Activated T-helper 17 cell treated with anti-CD3 and anti-CD28 coated beads, Interleukin-2, amount 50 U/mL, for 72 hours (primary cell): ENCODE measurements at places on chromosomes 12 and 14.

GRCh38 chr12:131683266-131684014 lies 27.4 kb upstream of the SFSWAP start:
- ATAC-seq: no peak

GRCh38 chr12:71469258-71469750 lies 29.7 kb downstream of the LGR5 start:
- ATAC-seq: no peak

- no peak for ATAC-seq
These were observed 215.4 kb upstream of the DIO2 start for GRCh38 chr14:80426683-80427082.

- ATAC-seq: no peak
These were observed 139.6 kb downstream of the PRKD1 start for GRCh38 chr14:29788093-29788492.

- peak; percentile 87 for ATAC-seq
These were observed at the start of gene ADSS1 for GRCh38 chr14:104723651-104724406. Gene ADSS1 (plus strand): TSS chr14:104724229. CDS start chr14:104724271, 42 bp downstream.

DNA sequence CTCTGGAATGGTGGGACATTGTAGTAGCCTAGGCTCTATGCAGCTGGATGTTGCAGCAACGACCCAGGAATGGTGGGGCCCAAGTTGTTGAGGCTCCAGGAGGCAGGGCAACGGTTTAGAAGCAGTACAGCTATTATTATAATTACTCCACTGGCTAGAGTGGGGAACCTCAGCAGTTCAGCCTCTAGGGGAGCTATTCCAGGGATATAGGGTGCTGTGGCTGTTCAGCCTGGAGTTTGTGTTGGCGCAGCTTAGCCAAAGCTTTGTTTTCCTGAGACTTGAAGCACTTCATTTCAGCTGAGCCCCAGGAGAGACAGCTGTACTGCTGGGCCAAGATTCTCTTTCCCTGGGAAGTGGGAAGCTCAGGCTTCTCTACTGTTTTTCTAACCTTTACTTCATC lies 1023.0 kb upstream of the ATXN7L3B start:
- no peak for ATAC-seq

DNA sequence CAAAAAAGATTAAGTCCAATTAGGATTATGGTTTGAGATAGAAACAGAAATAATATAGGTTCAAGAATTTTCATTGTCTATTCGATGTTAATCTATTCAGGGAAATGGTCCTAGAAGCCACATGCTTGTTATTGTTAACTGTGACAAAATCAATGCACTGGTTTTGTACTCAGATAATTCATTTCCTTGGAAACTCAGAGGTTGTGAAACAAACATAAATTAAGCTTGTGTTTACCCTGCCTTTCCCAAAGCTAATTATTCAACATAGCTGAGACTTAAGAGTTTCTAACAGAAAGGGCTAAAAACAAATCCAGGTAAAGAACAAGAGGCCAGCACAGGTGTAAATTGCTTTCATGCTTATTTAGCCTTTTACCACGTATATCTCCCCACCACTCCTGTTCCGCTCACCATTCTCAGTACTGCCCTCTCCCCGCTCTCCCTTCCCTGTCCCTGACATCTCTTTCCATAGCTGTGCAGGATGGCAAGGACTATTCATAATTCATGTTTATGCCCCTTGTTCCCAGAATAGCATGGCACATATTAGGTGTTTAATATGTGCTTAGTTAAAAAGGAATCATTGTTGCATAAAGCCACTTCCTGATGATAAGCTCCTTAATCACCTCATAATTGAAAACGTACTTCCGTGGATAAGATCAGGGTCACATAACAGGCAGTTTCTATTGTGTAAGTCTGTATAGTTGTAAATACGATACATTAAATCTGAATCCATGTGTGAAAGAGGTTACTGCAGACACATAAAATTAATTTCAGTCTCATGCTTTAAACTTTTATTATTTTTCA lies 131.8 kb upstream of the USP15 start:
- no peak for ATAC-seq

GRCh38 chr14:85852906-85853305 lies 323.0 kb downstream of the FLRT2 start:
- ATAC-seq: no peak

DNA sequence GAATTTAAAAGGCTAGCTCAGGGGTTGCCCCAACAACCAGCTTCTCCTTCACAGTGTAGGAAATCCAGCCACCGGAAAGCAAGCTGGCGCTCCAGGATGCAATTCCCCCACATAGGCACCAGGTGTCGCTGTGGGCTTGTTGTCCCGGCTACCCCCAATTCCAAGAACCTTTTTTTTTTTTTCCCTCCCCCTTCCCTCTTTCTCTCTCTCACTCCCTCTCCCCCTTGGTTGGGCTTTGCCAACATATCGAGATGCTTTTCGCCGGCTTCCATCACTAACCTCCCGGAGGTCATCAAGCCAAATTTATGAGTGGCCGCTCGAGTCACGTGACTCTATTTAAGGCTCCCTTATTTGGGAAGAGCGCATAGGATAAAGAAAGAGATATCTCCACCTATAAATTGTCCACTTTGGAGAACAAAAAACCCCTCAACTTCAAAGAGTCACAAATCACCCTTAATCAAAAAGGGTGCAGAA lies at the start of gene HOXC5:
Gene HOXC5, plus strand, starts transcription at position 424 of the 474 bp plus-strand sequence. CDS start 73 bp downstream, outside the sequence.
- no peak for ATAC-seq

DNA sequence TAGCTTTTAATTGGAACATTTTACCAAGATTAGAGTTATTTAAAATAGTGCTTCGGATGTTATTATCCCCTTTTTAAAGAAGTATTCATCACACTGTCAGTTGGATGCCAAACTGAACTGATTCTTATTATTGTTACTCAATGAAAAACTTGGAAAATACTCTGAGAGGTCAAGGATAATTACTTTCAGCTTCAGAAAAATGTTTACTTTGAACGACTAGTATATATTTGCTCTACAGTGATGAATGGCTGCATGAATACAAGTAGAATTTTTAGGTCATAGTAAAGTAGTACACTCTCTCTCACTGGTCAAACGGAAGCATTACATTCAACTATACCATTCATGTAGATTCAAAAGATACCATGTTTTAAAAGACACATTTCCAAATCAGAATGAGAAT lies 269.2 kb downstream of the CCDC91 start:
- no peak for ATAC-seq
